ENCODE measurements at places on chromosomes 7 and 10.

- no peak for DNase-seq
These were observed 203.3 kb downstream of the DIP2C start for GRCh38 chr10:486206-486605.

- DNase-seq, result no peak
These were observed 654.2 kb downstream of the REEP3 start for GRCh38 chr10:64175271-64175962.

DNA sequence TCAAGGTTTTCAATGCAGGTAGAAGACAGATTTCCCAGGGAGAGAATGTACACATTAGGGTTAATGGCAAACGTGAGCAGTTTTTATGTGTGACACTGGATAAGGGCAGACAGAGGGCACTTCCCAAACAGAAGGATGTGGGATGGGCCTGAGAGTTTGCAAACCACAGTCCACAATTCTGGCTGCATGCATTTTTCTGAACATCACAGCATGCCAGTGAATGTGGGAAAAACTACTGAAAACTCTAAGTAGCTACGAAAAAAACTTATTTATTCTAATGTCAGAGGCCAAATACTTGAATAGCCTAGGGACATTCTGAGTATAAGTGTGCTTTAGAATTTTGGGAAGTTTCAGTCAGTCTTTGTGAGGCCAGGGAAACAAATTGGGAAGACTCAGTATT, 145.9 kb downstream of the NRCAM start:
- DNase-seq, result no peak

DNA sequence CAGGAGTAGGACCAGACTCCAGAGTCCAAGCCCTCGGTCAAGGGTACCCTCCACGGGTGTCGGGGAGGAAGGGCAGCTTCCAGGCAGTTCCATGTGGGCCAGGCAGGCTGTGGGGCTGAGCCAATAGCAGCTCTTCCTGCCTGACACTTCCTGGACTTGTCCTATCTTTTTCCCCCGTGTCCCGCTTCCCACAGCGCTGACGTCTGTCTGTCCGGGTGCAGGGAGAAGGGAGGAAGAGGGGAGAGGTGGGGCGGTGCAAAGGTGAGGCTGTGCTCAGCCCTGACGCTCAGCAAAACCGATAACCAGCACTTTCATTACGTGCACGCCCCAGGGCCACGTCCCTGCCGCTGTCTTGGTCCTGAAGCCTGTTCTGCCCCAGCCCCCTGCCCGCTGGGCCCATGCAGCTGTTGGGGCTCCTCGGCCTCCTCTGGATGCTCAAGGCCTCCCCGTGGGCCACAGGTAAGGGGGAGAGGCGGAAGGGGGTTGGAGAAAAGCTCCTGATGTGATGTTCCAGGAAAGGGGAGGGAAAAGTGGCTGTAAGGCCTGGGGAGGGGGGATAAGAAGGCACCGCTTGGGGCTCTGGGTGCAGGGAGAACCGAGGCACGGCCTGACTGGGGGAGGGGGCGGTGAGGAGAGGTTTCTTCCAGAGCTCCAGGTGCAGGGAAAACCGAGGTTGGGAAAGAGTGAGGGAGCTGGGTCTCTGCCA, at the start of gene MUC3A:
TSS of gene MUC3A (plus strand) at position 308 of the 706 bp plus-strand sequence. CDS start at position 399, 91 bp downstream.
- DNase-seq, result peak; percentile 5

GRCh38 chr10:69498711-69499471, 47.6 kb downstream of the TSPAN15 start:
- no peak for DNase-seq

GRCh38 chr7:97971120-97971989, 18.6 kb downstream of the OCM2 start:
- peak; percentile 51 for DNase-seq

DNA sequence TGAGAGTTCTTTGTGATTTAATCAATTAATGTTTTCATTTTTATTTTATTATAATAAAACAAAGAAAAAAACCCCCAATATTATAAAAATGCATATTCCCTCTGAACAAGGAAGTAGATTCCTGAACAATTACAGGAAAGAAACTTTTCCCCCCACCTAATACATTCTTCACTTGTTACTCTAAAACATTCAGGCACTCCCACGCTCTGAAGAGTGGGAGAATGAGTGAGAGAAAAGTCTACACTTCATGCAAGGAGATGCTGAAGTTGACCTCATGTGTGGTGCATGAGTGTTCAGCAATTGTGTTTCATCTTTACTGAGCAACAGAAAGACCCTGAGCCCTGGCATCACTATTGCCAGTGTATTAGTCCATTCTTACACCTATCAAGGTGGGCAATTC, 244.2 kb upstream of the IGFBP3 start:
- DNase-seq, result no peak

- no peak for DNase-seq
These were observed 1125.0 kb downstream of the TYW1 start for GRCh38 chr7:68121655-68122054.

GRCh38 chr7:12800486-12800885, 113.1 kb downstream of the ARL4A start:
- no peak for DNase-seq

DNA sequence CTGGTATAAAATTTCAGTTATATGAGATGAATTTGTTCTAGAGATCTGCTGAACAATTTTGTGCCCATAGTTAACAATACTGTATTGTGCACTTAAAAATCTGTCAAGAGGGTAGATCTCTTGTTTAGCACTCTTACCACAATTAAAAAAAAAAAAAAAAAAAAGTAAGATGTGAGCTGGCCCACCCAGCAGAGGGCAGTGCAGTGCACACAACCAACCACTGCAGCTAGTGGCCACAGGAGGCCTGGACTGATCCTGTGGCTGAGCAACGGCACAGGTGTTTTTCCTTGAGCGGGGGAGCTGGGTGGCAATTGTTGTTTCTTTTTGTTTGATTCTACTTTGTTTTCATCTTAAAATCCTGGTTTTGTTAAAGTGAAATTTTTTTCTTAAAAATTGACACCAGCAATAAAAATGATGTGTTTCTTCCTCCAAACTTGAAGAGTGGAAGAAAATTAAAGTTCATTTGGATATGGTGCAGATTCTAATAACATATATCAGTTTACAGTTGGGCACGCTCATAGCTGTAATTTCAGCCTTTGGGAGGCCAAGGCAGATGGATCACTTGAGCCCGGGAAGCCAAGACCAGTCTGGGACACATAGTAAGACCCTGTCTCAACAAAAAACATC, 171.1 kb upstream of the TBX20 start:
- DNase-seq, result peak; percentile 69

GRCh38 chr10:80090121-80090520, 11.7 kb downstream of the TMEM254 start:
- DNase-seq, result no peak

DNA sequence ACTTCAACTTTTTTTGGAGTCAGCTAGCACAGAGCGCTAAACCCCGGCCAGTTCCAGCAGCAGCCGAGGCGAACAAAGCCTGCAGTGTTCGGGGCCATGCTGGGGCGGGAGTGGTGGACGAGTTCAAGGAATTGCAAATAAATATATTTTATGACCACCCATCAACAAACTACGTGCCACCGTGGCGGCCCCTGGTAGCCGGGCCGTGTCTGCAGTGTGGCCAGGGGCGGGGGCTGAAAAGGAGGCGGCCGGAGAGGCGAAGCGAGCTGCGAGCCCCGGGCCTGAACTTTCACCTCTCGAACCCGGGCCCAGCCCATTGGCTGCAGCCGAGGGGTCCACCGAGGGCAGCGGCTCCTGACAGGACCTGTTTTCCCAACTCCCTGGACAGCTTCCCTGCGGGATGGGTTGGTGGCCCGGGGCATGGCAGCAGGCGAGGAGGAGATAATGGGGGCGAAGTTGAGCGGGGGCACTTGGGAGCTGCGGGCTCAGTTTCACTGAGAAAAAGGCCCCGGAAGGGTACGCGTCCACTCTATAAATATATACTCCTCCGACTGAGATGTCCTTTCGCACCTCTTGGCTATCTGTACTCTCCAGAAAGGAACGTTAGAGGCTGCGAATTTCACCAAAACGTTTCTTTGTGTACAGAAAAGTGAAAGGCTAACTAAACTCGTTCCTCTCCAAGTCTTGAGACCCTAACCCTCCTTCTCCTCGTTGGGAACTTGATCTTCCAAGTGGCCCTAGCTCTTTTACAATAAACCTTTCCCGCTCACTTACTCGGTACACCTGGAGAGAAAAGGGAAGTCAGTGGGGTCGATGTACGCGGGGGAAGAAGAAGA, 164.6 kb upstream of the PPP1R3A start:
- DNase-seq, result no peak

- DNase-seq, result no peak
These were observed 30.8 kb downstream of the KPNA7 start for GRCh38 chr7:99177165-99177564.

DNA sequence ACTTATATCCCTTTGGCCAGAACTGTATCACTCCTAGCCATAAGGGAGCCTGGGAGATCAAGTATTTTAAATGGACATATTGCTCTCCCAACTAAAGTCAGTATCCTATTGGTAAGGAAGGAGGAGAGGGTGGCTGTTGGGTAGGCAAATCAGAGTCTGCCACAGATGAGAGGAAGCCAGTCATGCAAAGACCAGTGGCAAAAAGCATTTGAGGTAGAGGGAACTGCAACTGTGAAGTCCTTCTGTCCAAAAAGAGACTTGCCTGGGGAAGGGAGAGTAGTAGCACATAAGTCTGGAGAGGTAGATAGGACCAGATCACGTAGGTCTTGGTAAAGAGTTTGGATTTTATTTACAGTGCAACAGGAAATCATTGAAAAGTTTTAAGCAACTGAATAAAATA, 8.8 kb upstream of the CCNJ start:
- DNase-seq, result no peak

DNA sequence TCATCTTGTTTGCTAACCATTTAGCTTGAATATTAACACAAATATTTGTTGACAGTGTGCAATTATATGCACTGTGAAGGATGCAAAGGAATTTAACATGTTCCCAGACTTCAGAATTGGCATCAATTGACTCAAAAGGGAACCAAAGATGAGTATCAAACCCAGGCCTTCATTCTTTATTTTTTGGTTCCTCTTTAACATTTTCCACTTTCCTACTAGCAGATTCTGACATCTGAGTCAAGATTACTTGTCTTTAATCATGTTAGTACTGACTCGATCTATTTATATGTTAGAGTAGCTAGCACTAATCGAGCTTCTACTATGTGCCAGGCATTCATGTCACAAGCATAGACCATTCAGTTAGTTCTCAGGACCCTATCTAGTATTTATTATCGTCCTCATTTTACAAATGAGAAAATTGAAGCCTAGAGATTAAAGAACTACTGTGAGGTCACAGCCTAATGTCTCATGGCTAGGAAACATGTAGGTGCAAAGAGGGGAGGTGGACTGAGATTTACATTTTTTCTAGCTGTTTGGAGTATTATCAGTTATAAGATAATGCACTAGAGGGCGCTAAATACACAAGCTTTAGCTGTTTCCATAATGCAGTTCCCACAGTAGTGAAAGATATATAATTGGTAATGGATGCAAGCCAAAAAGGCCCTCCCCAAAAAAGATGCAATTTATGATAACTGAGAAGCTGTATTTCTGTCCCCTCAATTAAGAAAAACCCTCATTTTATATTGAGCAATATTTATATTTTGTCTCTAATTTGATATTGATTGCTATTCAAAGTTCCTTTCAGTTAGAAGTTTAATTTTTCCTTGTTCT, 32.9 kb upstream of the KMT2E start:
- peak; percentile 67 for DNase-seq

- DNase-seq, result no peak
These were observed 104.6 kb downstream of the C10orf105 start for GRCh38 chr10:71614946-71615345.
